Hematopoietic multipotent progenitor cell treated with erythropoietin and hydrocortisone succinate and interleukin-3 and kit ligand, for 17 days (in vitro differentiated cells): ENCODE measurements at places on chromosomes 4 and X.
A peak's percentile ranks its signal among the peaks of the same experiment; 100 is the strongest.

GRCh38 chr4:152990471-152991131 lies 54.5 kb downstream of the FHDC1 start:
- peak; percentile 74 for DNase-seq

DNA sequence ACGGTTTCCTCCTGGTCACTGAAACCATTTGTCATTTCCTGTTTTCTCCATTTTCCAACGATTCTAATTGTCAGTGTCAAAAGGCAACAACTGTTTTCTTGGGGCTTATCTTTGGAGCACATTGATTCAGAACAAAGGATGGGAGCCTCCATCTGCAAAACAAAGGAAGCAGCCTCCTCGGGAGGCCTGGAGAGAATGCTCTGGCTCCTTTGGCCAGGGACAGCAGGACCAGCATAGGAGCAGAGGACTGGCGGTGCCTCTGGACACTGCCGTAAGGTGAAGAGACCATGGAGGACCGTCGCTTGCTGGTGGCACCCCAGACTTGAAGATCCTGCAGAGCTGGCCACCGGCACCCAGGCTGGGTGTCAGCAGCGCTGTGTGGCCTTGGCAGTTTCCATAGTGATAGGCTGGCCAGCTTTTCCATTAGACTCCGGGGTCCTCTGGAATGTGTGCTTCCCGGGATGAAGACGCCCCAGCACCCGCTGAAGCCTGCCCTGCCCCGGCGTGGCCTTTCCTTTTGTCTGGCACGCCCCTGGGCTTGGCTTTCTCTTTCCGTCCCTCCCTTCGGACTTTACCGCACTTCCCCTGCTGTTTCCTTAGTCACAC lies 61.1 kb upstream of the MTM1 start:
- no peak for DNase-seq

DNA sequence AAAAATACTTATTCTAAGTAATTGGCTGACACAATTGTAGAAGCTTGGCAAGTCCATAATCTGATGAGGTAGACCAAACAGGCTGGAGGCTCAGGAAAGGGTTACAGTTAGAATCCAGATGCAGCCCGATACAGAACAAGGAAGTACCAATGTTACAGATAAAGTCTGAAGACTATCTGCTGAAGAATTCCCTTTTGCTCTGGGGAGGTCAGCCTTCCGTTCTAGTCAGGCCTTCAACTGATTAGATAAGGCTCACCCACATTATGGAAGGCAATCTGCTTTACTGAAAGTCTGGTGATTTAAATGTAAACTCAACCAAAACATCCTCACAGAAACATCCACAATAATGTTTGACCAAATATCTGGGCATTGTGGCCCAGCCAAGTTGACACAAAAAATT lies 7.4 kb upstream of the DYNLT3 start:
- DNase-seq: no peak

GRCh38 chr4:72109959-72110497 lies 78.2 kb downstream of the NPFFR2 start:
- DNase-seq: no peak

GRCh38 chrX:33160273-33160672 lies 51.1 kb downstream of the DMD start:
- DNase-seq: no peak

DNA sequence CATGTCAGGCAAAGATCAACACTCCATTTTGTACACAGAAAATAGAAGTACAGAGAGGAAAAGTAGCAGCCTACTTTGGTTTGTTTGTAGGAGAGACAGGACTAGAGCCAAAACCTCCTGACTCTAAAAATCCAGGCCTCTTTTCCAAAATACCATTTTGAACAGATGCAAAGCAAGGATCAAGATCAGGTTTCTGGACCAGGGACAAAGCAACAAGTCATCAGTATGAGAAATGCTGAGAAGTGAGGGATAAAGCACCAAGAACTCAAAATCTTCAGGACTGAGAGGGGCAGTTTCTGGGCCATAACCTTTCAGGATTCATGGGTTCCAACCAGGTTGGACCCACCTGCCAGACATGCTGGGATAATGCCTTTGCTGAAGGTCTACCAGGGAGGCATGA lies 36.6 kb upstream of the MBTPS2 start:
- DNase-seq: no peak

DNA sequence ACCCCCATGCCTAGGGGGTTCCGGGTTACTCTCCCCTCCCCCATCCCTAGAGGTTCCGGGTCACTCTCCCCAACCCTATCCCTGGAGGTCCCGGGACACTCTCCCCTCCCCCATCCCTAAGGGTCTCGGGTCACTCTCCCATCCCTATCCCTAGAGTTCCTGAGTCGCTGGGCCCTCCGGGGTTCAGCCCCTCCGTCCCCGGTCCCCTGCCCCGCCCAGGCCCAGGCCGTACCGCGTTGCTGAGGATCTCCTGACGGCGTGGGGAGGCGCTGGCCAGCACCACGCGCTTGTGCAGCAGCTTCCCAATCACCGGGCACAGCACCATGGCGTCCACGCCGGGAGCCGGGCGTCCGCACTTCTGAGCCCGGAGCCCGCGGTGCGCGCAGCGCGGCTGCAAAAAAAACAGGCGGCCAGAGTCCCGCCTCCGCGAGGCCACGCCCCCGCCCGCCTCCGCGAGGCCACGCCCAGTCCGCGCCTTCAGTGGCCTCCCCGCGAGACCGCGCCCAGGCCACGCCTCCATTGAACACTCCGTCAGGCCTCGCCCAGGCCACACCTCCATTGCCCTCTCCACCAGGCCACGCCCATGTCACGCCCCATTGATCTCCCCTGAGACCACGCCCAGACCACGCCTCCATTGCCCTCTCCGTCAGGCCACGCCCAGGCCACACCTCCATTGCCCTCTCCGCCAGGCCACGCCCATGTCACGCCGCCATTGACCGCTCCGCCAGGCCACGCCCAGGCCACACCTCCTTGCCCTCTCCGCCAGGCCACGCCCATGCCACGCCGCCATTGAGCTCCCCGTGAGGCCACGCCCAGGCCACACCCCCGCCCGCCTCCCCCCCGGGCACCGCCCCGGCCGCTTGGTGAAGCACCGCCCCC lies at the start of gene ASMTL:
Gene ASMTL (minus strand): TSS at position 394 of the 879 bp plus-strand sequence. CDS start 69 bp downstream, at position 325.
- peak; percentile 95 for DNase-seq

- no peak for DNase-seq
Observed at GRCh38 chr4:183099537-183100297, 660 bp downstream of the WWC2 start.

GRCh38 chr4:5365071-5366008 lies 314.1 kb downstream of the STK32B start:
- DNase-seq: no peak
